ENCODE measurements at places on chromosomes 1 and 21.
A peak's percentile ranks its signal among the peaks of the same experiment; 100 is the strongest.

DNA sequence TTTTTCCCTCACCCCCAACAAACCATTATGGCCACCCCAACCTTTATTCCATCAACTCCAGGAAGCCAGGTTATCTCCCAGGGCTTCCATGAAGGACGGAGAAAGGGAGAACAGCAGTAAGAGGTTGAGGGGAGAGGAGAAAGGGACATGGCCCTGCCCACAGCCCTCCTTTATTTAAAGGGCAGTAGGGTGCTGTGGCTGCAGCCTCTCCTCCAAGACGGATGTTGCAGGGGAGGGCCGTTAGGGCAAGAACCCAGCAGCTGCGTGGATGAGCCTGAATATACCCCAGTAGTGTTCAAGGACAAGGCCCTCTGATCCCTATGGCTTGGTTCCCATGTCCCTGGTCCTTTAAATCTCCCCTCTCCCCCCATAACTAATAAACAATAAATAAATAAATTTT, 5.9 kb downstream of the RXFP4 start:
- DNase-seq: no peak

- no peak for DNase-seq
These were observed 40.6 kb upstream of the SLC2A1 start for GRCh38 chr1:42999308-42999707.

- DNase-seq: no peak
These were observed 572.1 kb upstream of the BRINP3 start for GRCh38 chr1:191049781-191050180.

- DNase-seq: no peak
These were observed 10.0 kb downstream of the KIRREL1 start for GRCh38 chr1:158003406-158003800.

- DNase-seq: no peak
These were observed 19.0 kb downstream of the KIAA0040 start for GRCh38 chr1:175173531-175173930.

GRCh38 chr1:83829106-83829505, 169.8 kb downstream of the TTLL7 start:
- no peak for DNase-seq

DNA sequence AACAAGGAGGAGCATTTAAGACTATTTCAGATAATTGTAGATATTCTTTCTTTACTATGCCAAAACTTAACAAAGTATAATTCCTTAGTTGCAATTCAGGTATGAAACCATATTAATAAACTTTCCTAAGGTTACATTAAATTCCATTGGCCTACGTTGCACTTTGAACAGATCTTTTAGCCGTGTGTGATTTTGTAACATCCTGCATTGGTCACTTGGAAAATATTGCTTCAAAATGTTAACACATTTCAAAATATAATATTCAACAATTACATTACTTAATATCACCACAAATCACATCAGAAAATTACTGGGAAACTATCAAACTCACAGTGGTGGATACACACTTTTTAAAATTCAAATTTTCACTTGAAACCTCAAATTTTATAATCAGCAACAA, 20.2 kb downstream of the ETS2 start:
- DNase-seq: no peak

- DNase-seq: peak; percentile 67
These were observed 291.1 kb upstream of the SGIP1 start for GRCh38 chr1:66242646-66243547.

GRCh38 chr1:109256971-109257681, 7.8 kb downstream of the CELSR2 start:
- DNase-seq: no peak

DNA sequence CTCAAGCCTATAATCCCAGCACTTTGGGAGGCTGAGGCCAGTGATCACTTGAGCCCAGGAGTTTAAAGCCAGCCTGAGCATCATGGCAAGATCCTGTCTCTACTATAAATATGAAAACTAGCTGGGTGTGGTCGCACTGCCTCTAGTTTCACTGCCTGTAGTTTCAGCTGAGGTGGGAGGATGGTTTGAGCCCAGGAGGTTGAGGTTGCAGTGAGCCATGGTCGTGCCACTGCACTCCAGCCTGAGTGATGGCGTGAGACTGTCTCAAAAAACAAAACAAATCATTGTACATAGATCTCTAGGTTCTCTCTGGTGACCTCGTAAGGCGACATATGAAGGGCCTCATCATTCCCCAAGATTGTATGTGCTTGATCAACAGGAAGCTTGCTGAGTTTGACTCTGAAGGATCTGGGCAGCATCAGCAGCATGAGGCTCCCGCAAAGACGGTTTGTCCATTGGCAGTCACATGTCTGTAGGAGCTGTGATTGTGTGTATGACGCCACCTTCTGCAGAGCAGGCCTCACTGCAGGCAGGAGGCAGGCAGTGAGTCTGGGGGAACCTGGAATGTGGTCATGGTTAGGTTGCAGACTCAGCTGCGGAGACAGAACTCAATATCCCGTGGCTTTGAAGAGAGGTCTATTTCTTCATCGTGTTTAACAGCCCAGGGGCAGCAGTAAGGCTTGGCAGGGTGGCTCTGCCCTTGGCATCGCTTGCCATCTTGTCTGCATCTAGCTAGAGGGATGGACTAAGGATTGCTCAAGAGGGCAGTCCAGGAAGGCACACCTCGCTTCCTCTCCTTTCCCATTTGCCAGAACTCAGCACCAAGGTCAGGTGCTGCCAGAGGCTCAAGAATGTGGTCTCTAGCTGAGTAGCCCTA, 14.0 kb downstream of the ATP5PO start:
- DNase-seq: no peak

- DNase-seq: no peak
These were observed 20.4 kb downstream of the CEP85 start for GRCh38 chr1:26254404-26254803.

GRCh38 chr1:90706437-90707362, 10.4 kb downstream of the BARHL2 start:
- DNase-seq: no peak

GRCh38 chr1:42921769-42922168, 36.9 kb downstream of the SLC2A1 start:
- DNase-seq: no peak

All from stimulated activated CD4-positive, alpha-beta T cell treated with anti-CD3 and anti-CD28 coated beads, Interleukin-4, amount 100 ng/mL, for 4 hours (primary cell).